ENCODE measurements at places on chromosomes 7 and 10. TPM values are rescaled to one million over a fixed set of nuclear protein-coding genes. Genes with fewer than 3 reads are reported as not detected.

- DNase-seq: no peak
Measured at GRCh38 chr7:134031835-134032617, 95.1 kb upstream of the LRGUK start.

DNA sequence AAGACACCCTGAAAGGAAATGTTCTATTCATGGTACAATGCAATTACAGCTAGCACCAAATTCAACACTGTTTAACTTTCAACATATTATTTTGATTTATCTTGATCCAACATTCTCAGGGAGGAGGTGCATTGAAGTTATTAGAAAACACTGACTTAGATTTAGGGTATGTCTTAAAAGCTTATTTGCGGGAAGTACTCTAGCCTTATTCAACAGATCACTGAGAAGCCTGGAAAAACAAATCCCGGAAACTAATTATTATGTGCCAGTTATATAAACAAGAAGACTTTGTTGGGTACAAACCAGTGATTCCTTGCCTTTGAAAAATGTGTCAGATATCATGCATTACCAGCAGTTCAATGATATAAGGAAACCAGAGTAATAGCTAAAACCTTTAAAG, 160.1 kb downstream of the CFTR start:
- DNase-seq: no peak

GRCh38 chr7:19145434-19146115, 354 bp upstream of the FERD3L start:
- DNase-seq: no peak

DNA sequence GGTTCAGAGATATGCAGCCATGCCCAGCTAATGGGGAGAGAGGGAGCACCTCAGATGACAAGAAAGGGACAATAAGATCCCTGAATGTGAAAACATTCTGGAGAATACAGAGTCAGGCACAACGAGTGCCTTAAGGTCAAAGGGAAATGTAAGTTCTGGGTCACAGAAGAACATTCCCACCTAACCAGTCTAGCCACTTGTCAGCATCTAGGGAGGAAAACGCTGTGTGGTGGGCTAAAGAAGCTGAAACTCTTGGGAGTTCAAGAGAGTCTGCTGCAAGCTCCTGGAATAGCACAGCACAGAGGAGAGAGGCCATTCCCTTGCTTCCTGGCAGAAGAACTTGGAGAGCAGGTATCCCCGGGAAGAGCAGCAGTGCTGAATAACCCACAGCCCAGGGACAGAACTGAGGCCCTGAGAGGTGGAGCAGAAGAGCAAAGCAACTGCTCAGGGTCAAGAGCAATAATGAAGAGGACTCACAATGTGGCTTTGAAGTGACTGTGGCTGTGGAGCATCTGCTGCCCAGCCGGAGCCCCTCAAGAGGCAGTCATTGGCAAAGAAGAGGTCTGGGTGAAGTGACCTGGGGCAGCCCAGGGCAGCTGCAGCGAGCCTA, 182.3 kb downstream of the NPSR1 start:
- no peak for DNase-seq

DNA sequence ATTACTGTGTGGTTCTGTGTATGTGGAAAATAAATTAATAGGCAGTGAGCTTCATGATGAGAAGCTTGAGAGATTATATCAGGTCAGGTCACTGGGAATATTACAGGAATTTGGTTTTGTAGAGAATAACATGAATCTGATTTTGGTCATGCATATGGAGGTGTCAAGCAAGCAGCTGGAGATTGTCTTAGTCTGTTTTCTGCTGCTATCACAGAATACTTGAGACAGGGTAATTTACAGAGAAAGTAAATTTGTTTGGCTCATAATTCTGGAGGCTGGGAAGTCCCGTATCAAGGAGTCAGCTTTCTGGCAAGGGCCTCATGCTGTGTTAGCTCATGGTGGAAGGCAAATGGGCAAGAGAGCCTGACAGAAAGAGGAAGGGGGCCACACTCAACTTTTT, 120.7 kb upstream of the FAM3C start:
- no peak for DNase-seq

GRCh38 chr10:127890832-127891334, 1.9 kb downstream of the CLRN3 start:
- DNase-seq: no peak

Gene CRHR2
- not detected for total RNA-seq

Gene NYAP1
- 0.13 TPM for total RNA-seq

Gene ADAP1
- total RNA-seq: 77.3 TPM

Gene IGFBP1
- not detected for total RNA-seq

Data from CD8-positive, alpha-beta memory T cell (primary cell).